ENCODE measurements at places on chromosomes 1 and 21. TPM values are rescaled to one million over a fixed set of nuclear protein-coding genes. Genes with fewer than 3 reads are reported as not detected.
A peak's percentile ranks its signal among the peaks of the same experiment; 100 is the strongest.

- DNase-seq: no peak
- H3K27ac ChIP-seq: no peak overlapping the region
Measured at GRCh38 chr1:150906329-150906728, 19.4 kb downstream of the CTXND2 start.

GRCh38 chr1:47751996-47752451, 245.2 kb downstream of the TRABD2B start:
- H3K4me3 ChIP-seq: no peak overlapping the region
- DNase-seq: peak; percentile 74
- H3K27me3 ChIP-seq: no peaks in the 10 kb centered on the region
- H3K4me1 ChIP-seq: peaks cover 19% of the 10 kb centered on the region
- peak overlapping the region; percentile 61 for H3K27ac ChIP-seq
- no peaks in the 10 kb centered on the region for H3K36me3 ChIP-seq

GRCh38 chr21:44710756-44711326, 531 bp downstream of the TSPEAR start:
- peaks cover 87% of the 10 kb centered on the region for H3K27me3 ChIP-seq
- DNase-seq: peak; percentile 56
- H3K36me3 ChIP-seq: no peaks in the 10 kb centered on the region
- H3K27ac ChIP-seq: peak overlapping the region; percentile 42
- peaks cover 39% of the 10 kb centered on the region for H3K4me1 ChIP-seq

GRCh38 chr1:58982259-58982998, 198.6 kb upstream of the JUN start:
- peaks cover 22% of the 10 kb centered on the region for H3K4me1 ChIP-seq
- H3K27me3 ChIP-seq: no peaks in the 10 kb centered on the region
- H3K27ac ChIP-seq: no peak overlapping the region

GRCh38 chr1:19390166-19390850, 78.2 kb downstream of the SLC66A1 start:
- DNase-seq: no peak
- peaks cover 77% of the 10 kb centered on the region for H3K4me1 ChIP-seq
- H3K36me3 ChIP-seq: peaks cover under 1% of the 10 kb centered on the region
- peak overlapping the region; percentile 73 for H3K27ac ChIP-seq
- H3K4me3 ChIP-seq: peak overlapping the region; percentile 20
- H3K27me3 ChIP-seq: no peaks in the 10 kb centered on the region

DNA sequence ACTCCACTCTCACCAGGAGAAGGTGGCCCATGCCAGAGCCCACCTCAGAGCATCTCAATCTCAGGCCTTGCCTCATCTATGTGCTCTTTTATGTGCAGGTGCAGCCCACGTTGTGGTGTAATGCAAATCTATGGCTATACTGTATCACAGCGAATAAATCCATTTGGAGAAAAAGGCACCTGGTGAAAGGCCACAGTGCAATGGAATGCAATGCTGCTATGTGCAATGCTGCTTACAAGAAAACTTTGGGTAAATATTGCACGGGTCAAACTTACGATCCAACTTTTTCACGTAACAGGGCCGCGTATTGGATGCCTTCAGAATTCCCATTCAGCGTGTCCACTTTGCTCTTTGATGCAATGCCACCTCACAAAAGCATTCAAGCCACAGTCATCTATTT, 13.5 kb downstream of the ZBTB18 start:
- peaks cover 5% of the 10 kb centered on the region for H3K27me3 ChIP-seq
- H3K27ac ChIP-seq: no peak overlapping the region
- H3K4me1 ChIP-seq: peaks cover 7% of the 10 kb centered on the region
- no peak for DNase-seq

GRCh38 chr1:113517346-113517745, 127.0 kb downstream of the MAGI3 start:
- no peak overlapping the region for H3K27ac ChIP-seq
- H3K36me3 ChIP-seq: no peaks in the 10 kb centered on the region
- H3K4me1 ChIP-seq: no peaks in the 10 kb centered on the region

GRCh38 chr1:30140566-30140965, 582.8 kb downstream of the MATN1 start:
- no peak for DNase-seq
- H3K4me3 ChIP-seq: no peak overlapping the region
- no peaks in the 10 kb centered on the region for H3K36me3 ChIP-seq
- no peaks in the 10 kb centered on the region for H3K4me1 ChIP-seq
- peaks cover 18% of the 10 kb centered on the region for H3K27me3 ChIP-seq

DNA sequence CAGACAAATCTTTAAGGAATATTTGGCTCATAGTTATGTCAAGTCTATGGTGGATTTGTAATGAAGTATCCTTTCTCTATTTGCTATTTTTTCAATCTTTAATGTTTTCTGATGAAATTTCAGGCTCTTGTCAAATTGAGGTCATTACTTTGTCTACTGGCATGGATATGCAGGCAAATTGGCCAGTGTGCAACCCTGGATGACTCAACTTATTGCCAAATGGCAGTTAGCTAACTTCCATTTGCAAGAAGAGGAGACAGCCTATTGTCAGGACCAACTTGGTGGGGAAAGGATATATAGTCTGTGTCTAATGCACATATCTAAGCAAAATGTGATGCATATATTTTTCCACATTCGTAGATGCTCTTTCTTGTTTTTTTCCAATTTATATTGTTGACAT, 530.5 kb downstream of the PTBP2 start:
- no peaks in the 10 kb centered on the region for H3K36me3 ChIP-seq
- no peaks in the 10 kb centered on the region for H3K27me3 ChIP-seq
- no peak overlapping the region for H3K27ac ChIP-seq
- no peak overlapping the region for H3K4me3 ChIP-seq
- no peaks in the 10 kb centered on the region for H3K4me1 ChIP-seq

- no peak overlapping the region for H3K4me3 ChIP-seq
- no peaks in the 10 kb centered on the region for H3K4me1 ChIP-seq
- DNase-seq: no peak
- no peak overlapping the region for H3K27ac ChIP-seq
Measured at GRCh38 chr1:53246261-53247134, 8.2 kb upstream of the MAGOH start.

DNA sequence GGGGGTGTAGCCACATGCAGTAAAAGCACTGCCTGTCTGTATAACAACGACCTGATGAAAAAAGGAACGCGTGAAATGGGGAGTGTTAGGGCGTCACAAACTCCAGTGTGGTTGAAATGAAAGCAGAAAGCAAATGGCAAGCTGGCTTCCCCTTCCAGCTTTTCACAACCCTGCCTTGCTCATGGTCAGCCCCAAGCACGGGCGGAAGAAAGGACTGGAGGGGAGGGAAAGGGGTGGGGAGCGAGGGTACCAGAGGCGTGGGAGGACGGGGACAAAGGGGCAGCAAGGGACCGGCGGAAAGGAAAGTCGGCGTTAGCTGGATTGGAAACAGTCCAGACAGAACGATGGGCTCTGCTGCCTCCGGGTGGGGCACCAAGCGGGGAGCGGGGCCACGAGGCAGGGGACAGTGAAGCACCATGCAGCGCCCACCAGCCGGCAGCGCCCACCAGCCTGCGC, 9.6 kb downstream of the VPS26C start:
- H3K4me1 ChIP-seq: peaks cover 28% of the 10 kb centered on the region
- no peaks in the 10 kb centered on the region for H3K36me3 ChIP-seq
- no peaks in the 10 kb centered on the region for H3K27me3 ChIP-seq
- peak overlapping the region; percentile 65 for H3K4me3 ChIP-seq
- H3K27ac ChIP-seq: peak overlapping the region; percentile 67
- DNase-seq: peak; percentile 62

GRCh38 chr1:65150583-65151263, 2.7 kb downstream of the AK4 start:
- no peaks in the 10 kb centered on the region for H3K27me3 ChIP-seq
- no peak for DNase-seq
- no peak overlapping the region for H3K4me3 ChIP-seq
- peak overlapping the region; percentile 30 for H3K27ac ChIP-seq
- H3K36me3 ChIP-seq: no peaks in the 10 kb centered on the region

DNA sequence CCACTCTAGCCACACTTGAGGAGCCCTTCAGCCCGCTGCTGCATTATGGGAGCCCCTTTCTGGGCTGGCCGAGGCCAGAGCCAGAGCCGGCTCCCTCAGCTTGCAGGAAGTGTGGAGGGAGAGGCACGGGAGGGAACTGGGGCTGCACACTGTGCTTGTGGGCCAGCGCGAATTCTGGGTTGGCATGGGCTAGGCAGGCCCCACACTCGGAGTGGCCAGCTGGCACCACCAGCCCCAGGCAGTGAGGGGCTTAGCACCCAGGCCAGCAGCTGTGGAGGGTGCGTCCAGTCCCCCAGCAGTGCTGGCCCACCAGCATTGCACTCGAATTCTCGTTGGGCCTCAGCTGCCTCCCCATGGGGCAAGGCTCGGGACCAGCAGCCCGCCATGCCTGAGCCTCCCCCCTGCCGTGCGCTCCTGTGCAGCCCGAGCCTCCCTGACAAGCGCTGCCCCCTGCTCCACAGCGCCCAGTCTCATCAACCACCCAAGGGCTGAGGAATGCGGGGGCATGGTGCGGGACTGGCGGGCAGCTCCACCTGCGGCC, 785.9 kb upstream of the TPTE start:
- H3K4me1 ChIP-seq: no peaks in the 10 kb centered on the region
- H3K36me3 ChIP-seq: no peaks in the 10 kb centered on the region
- peak; percentile 78 for DNase-seq
- no peak overlapping the region for H3K27ac ChIP-seq

- peak overlapping the region; percentile 47 for H3K4me3 ChIP-seq
- no peaks in the 10 kb centered on the region for H3K27me3 ChIP-seq
- peak overlapping the region; percentile 49 for H3K27ac ChIP-seq
- H3K36me3 ChIP-seq: peaks cover 18% of the 10 kb centered on the region
Measured at GRCh38 chr1:43565600-43566360, 35.1 kb downstream of the PTPRF start.

GRCh38 chr1:68011657-68012375, 38.6 kb downstream of the DIRAS3 start:
- no peak overlapping the region for H3K27ac ChIP-seq
- no peak overlapping the region for H3K4me3 ChIP-seq
- DNase-seq: no peak
- H3K36me3 ChIP-seq: no peaks in the 10 kb centered on the region
- no peaks in the 10 kb centered on the region for H3K4me1 ChIP-seq

DNA sequence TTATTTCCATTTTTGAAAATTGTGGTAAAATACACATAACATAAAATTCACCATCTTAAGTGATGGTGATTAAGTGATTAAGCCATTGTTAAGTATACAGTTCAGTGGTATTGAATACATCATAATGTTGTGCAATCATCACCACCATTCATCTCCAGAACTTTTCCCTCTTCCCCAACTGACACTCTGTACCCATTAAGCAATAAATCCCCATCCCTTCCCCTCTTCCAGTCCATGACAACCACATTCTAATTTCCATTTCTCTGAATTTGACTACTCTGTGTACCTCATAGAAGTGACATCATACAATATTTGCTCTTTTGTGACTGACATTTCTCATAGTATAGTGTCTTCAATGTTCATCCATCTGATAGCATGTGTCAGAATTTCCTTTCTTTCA, 124.8 kb downstream of the DISC1 start:
- no peaks in the 10 kb centered on the region for H3K27me3 ChIP-seq
- peaks cover 7% of the 10 kb centered on the region for H3K36me3 ChIP-seq
- no peak for DNase-seq

DNA sequence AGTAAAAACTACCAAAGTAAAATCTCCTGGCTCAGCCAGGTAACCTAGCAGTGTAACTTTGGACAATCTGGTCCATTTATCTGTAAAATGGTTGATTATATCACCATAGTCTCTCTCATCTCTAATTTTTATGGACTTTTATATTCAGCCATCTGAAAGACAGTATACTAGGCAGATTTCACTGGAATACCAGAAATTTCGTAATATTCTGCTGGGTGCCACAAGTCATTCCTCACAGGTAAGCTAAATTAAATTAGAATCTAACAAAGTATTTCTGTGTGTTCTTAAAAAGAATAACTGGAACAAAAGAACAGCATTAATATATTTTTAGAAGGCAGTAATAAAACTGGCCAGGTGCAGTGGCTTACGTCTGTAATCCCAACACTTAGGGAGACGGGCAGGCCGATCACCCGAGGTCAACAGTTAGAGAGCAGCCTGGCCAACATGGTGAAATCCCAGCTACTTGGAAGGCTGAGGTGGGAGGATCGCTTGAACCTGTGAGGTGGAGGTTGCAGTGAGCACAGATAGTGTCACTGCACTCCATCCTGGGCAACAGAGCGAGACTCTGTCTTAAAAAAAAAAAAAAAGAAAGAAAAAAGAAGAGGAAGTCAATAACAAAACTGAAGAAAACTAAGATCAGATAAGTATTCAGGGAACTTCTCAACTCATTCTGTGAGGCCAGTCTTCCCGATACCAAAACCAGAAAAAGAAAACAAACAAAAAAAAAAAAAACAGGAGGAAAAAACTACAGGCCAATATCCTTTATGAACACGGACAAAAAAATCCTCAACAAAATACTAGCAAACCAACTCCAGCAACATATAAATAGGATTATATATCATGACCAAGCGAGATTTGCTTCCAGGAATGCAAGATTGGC, 35.9 kb downstream of the PIK3R3 start:
- H3K4me1 ChIP-seq: no peaks in the 10 kb centered on the region
- H3K4me3 ChIP-seq: no peak overlapping the region
- DNase-seq: no peak
- no peak overlapping the region for H3K27ac ChIP-seq

GRCh38 chr1:2160451-2161300, 33.9 kb downstream of the FAAP20 start:
- H3K4me1 ChIP-seq: no peaks in the 10 kb centered on the region
- H3K36me3 ChIP-seq: peaks cover 18% of the 10 kb centered on the region
- no peak overlapping the region for H3K27ac ChIP-seq
- H3K4me3 ChIP-seq: no peak overlapping the region
- DNase-seq: no peak

GRCh38 chr1:190476321-190476720, 1.3 kb downstream of the BRINP3 start:
- peak overlapping the region; percentile 21 for H3K4me3 ChIP-seq
- peaks cover 34% of the 10 kb centered on the region for H3K4me1 ChIP-seq
- H3K27ac ChIP-seq: no peak overlapping the region
- no peak for DNase-seq
- peaks cover 54% of the 10 kb centered on the region for H3K27me3 ChIP-seq

GRCh38 chr1:185790194-185790735, 56.1 kb downstream of the HMCN1 start:
- H3K4me3 ChIP-seq: no peak overlapping the region
- peaks cover 11% of the 10 kb centered on the region for H3K4me1 ChIP-seq
- no peak for DNase-seq
- H3K27me3 ChIP-seq: no peaks in the 10 kb centered on the region
- peak overlapping the region; percentile 11 for H3K27ac ChIP-seq

GRCh38 chr21:42120903-42121535, 49.9 kb downstream of the UMODL1 start:
- H3K4me1 ChIP-seq: peaks cover 41% of the 10 kb centered on the region
- no peaks in the 10 kb centered on the region for H3K36me3 ChIP-seq
- H3K27me3 ChIP-seq: peaks cover 43% of the 10 kb centered on the region
- no peak overlapping the region for H3K4me3 ChIP-seq
- H3K27ac ChIP-seq: peak overlapping the region; percentile 31

- H3K27me3 ChIP-seq: peaks cover 37% of the 10 kb centered on the region
- no peak for DNase-seq
- no peaks in the 10 kb centered on the region for H3K4me1 ChIP-seq
- no peaks in the 10 kb centered on the region for H3K36me3 ChIP-seq
- H3K4me3 ChIP-seq: no peak overlapping the region
Measured at GRCh38 chr1:36866169-36866814, 168.0 kb downstream of the GRIK3 start.

- no peaks in the 10 kb centered on the region for H3K36me3 ChIP-seq
- no peak for DNase-seq
- peaks cover 8% of the 10 kb centered on the region for H3K4me1 ChIP-seq
- H3K4me3 ChIP-seq: peak overlapping the region; percentile 27
Measured at GRCh38 chr21:45248893-45249381, 38.8 kb downstream of the POFUT2 start.

ERG gene
- 10.1 TPM for total RNA-seq

RGS16 gene
- total RNA-seq: 3.6 TPM

SPRR2F gene
- total RNA-seq: not detected

ATP1A4 gene
- not detected for total RNA-seq

XCL2 gene
- not detected for total RNA-seq

LORICRIN gene
- 257 TPM for total RNA-seq

PROX1 gene
- total RNA-seq: 1.4 TPM
